ENCODE measurements at places on chromosomes 2 and 18.

GRCh38 chr2:157376041-157376440 is 50.4 kb upstream of the ERMN start:
- DNase-seq, result no peak

- no peak for DNase-seq
These were observed 316.8 kb upstream of the KCNH7 start for GRCh38 chr2:163155279-163155883.

DNA sequence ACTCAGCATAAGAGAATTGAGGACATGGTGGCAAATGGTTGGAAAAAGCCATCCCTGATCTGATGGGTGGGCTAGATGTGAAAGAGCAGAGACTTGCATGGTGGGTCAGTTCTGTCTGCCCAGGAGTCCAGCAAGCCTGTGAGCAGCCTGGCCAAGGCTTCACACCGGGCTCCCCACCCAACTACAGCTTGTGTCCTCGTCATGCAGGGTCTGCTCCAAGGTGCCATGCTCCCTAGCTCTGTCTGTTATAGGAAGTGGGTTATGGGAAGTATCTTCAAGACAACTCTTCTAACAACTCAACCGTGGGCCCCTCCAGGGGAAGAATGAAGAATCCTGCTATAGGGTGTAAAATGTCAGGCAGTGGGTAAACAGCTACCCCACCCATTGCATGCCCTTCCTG is 97.4 kb downstream of the ADD2 start:
- DNase-seq, result no peak

- peak; percentile 91 for DNase-seq
These were observed at the start of gene PDIA6 for GRCh38 chr2:10812362-10813162. PDIA6 (minus strand) TSS chr2:10812785; CDS start chr2:10812696, 89 bp downstream.

- DNase-seq, result no peak
These were observed 21.7 kb upstream of the POLI start for GRCh38 chr18:54247511-54248175.

All from stimulated activated CD4-positive, alpha-beta T cell treated with anti-CD3 and anti-CD28 coated beads, Interleukin-4, amount 100 ng/mL, for 48 hours (primary cell).